ENCODE measurements at places on chromosomes 2 and 18.

DNA sequence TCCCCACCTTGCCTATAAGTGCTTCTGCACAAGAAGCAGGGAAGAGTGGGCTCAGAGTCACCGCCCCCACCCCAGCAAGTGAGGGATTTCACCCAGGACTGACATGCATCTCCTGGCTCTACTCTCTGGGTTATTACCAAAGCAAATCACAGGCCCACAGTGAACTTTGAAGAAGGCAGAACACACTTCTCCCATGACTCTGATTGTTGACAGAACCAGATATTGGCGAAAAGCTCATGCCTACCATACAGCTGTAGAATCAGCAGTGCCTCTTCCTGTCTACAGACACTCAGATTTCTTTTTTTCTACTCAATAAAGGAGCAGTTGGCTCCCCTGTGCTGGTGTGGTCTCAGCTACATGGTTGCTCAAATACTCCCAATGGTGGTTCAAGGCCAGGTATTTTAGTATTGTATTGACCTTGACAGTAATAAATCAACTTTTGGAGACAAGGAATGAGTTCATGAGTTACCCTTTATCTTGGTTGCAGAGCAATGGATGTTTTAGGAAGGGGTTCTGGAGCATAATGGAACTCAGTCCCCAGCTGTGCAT is 512.9 kb upstream of the ID2 start:
- DNase-seq, result no peak

- DNase-seq, result no peak
Observed at GRCh38 chr2:228545041-228545747, 363.7 kb upstream of the SPHKAP start.

DNA sequence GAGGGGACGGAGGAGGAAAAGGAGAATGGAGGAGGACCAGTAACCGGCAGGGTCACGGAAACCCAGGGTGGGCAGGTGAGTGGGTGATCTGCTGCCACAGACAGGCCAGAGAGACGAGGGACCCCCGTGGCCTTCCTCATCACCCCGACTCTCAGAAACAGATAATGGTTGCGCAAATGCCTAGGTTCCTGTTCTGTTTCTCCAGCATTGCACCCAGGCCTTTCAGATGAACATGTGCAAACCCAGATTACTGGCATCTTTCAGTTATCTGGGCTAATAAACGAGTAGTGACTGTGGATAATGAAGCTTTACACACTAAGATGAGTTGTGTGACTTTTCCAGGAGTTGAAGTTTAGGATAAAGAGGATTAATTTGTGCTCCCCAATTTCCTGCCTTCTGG is 46.5 kb downstream of the TET3 start:
- no peak for DNase-seq

GRCh38 chr2:101609433-101609832 is 88.1 kb upstream of the MAP4K4 start:
- no peak for DNase-seq

DNA sequence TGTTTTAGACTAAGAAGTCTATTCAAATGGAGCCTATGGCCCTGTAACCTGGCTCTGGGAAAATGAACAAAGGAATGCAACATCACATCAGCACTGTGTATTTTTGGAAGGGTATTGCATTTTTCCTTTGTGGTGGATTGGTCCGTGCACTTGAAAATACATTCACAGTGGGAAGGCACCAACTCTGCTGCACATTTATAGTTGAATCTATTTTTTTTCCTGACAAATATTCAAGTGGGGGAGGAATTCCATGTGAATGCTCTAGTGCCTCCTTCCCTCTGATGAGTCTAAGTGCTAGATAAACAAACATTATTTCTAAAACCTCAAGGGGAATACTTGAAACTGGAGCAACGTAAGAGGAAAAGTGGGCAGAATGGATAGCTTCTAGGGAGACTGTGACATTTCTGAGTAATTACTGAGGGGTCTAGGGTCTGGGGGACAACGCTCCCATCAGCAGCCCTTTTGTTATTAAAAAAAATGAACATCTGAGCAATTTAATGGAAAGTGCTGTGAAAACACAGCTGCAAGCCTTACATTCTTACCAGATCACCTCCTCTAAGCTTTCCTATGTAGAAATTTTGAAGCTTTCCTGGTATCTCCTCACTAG is 208.2 kb downstream of the SLC8A1 start:
- DNase-seq, result no peak

DNA sequence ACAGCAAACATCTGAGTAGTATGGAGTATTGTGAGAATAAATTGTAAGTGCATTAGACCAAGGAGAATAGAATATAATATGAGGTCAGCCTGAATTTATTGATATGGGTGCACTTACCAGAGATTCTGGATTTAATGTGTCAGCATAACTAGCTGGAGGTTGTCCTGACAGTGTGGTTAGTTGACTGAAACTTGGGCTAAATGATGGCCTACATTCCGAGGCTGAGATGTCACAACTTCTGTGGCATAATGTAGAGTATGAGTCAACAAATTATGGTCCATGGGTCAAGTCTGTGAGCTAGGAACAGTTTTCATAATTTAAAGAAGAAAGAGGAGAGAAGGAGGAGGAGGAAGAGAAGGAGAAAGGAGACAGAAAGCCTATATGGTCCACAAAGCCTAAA is 127.6 kb downstream of the QPCT start:
- peak; percentile 19 for DNase-seq

- DNase-seq, result no peak
Observed at GRCh38 chr2:38763228-38763627, 12.1 kb upstream of the SRSF7 start.

DNA sequence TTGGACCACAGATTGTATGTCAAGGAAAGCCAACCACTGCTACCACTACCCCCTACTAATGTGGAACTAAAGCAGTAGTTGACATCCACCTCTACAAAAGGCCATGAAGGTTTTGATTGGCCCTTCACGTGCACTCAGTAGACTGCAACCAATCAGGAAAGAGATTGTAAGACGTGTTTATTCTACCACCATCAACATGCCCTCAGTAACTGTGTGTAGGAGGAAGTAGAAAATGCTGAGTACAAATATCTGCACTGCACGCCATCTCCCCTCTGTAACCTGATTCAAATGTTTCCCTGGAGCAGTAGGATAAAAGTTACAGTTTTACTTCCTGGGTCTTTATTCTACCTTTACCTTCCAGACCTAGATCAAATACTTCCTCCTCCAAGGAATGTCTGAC is 2.9 kb upstream of the CASP10 start:
- no peak for DNase-seq

DNA sequence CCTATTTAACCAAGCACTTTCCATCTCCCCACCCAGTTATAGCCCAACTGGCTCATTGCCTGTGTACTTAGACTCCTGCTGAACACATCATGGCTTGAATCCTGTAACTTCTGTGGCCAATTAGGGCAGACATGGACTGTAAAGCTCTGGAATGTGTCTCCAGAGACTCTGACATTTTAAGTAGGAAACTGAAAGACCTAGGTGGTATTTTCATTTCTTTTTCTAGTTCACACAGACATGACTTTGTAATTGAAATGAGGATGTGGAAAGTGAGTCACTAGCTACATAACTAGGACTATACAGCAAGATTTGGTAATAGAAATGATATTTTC is 12.2 kb downstream of the DOK1 start:
- DNase-seq, result no peak

GRCh38 chr18:75081486-75081885 is 127.5 kb downstream of the PTGR3 start:
- no peak for DNase-seq

DNA sequence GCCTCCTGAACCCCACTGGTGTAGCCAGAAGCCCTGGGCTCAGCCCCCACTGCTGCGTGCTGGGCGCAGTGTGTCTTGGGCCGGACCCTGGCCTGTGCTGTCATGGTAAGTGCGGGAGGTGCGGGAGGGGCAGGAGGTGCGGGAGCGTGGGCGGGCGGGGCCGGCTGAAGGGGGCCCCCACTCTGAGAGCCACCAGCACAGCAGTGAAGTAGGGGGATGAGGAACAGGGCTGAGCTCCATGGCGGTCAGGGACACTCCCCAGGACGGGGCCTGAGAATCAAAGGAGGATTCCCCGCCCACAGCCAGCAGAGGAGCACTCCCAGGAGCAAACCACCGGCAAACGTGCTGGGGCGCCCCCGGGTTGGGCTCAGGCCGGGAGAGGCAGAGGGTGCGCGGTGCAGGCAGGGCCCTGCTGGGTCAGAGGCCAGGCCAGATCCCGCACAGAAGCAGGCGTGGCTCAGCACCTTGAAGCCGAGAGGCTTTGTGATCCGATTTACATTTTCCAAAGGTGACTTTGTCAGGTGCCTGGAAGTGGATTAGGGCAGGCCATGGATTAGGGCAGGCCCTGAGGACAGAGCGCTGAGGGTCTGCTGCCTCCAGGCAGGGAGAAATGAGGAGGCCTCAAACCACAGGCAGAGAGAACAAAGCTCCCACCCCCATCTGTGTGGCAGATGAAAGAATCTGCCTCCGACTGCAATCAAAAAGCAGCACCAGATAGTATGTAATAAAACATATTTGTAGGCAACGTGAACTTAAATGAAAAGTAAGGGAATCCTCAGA is 152.0 kb upstream of the RAB6C start:
- DNase-seq, result no peak

GRCh38 chr2:146363731-146364130 is 1481.1 kb upstream of the ACVR2A start:
- DNase-seq, result no peak

DNA sequence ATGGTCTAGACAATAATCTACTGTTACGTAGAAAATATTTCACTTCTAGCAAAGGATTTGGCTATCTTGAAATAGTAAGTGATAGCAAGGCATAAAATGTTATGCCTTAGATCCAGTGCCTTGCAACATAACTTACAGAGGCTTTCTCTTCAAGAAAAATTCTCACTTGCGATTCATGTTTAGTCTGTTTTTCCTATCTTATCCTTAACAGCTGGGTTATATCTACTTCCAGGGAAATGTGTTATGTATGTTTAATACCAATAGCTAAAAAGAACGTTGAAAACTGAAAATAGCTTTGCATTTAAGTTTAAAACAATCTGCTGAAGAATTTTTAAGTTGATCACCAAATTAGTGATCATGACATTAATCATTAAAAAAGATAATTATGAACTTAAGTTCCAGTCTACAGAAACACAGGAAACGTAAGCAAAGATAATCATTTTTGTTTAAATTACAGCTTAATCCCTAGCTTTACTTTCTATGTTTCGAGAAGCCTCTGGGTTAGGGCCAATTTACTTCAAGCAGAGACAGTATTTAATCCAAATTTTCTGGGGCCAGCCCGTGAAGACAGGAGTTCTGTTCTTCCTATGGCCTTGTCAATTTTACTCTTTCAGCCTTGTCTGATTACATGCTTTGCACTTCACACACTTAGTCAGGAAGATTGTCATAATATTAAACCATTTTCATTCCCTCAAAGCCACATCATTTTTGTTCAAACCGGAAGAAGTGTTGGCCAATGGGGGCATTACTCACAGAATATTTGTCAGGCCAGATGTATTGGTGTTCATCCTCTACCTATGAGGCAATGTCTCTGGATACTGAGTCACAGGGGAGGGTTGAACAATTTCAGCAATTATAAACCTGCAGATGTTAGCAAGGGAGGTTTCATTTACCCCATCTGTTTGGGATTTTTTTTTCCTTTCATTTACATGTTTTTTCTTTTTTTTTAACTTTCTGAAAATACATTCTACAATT is 1132.9 kb upstream of the ZEB2 start:
- DNase-seq, result no peak

GRCh38 chr2:41784496-41784895 is 263.3 kb upstream of the PKDCC start:
- no peak for DNase-seq

- peak; percentile 1 for DNase-seq
Observed at GRCh38 chr2:71831193-71831577, 316.5 kb downstream of the CYP26B1 start.

GRCh38 chr2:110114831-110115255 is 779 bp downstream of the MALL start:
- peak; percentile 42 for DNase-seq

DNA sequence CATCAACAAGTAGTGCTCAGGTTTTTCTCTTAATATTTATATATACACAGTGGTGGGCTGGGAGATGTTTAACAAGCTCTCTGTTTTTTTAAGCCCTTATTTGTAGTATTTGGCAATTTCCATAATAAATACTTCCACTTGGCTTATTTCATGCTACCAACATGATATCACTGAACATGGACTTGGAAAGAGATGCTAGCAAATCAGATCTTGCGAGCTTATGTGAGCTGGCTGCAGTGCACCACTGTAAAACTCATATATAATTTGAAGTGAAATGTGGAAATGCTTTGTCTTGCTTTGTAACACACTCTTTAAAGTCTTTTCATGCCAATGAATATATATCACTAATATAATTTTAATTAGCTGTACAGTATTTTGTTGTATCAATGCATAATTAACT is 155.7 kb downstream of the ALK start:
- DNase-seq, result no peak

DNA sequence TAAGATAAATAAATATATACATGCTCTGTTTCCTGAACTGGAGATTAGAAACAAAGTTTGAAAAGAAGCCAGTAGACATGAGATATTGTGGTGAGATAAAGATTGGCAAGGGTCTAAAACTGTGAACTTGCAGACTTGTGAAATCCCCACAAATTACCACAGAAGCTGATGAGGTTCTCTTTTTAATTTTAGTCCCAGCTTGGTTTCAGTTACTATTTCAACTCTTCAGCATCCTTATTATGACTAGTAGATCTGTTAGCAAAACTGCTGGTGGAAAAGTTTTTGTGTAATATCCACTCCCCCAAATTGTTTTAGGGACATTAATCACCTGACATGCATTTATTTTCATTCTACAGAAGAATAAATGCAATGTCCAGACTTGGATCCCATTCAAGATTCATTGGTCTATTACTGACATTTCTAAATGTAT is 20.8 kb downstream of the RASGRP3 start:
- DNase-seq, result no peak

DNA sequence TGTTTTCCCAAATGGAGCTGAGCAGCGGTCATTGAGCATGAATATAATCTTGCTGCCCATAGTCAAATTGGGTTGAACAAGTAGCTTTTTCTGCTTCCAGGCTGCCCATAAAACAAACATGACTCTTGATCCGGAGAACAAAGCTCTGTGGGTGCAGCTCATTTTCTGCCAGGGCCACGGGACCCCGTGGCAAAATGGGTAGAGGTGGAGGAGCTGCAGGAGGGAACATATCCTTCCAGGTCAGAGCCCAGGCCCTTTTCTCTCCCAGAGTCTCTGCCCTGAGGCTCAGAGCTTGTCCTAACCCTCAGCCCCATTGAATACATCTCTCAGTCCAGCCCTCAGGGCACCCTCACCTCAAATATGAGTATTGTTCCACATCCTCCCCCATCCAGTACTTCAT is 151.6 kb upstream of the TWIST2 start:
- no peak for DNase-seq

Data from LoVo (cell line).